ENCODE measurements at places on chromosomes 4 and X. TPM values are rescaled to one million over a fixed set of nuclear protein-coding genes. Genes with fewer than 3 reads are reported as not detected.

SRPX gene
- 4.8 TPM for total RNA-seq

SHISA3 gene
- total RNA-seq, result not detected

TCEAL4 gene
- total RNA-seq, result 124 TPM

ARMCX4 gene
- 0.34 TPM for total RNA-seq

IL2 gene
- not detected for total RNA-seq

GAGE12F gene
- total RNA-seq, result not detected

CT45A5 gene
- not detected for total RNA-seq

AMBN gene
- not detected for total RNA-seq

SOWAHB gene
- total RNA-seq, result not detected

ELOVL6 gene
- total RNA-seq, result 13.8 TPM

DDX53 gene
- total RNA-seq, result not detected

LUZP4 gene
- not detected for total RNA-seq

DCAF12L1 gene
- not detected for total RNA-seq

MSANTD1 gene
- not detected for total RNA-seq

HTRA3 gene
- total RNA-seq, result 20.3 TPM

RHOXF2B gene
- not detected for total RNA-seq

HMX1 gene
- 0.16 TPM for total RNA-seq

REELD1 gene
- total RNA-seq, result not detected

KLKB1 gene
- total RNA-seq, result not detected

GYPE gene
- total RNA-seq, result not detected

SLITRK2 gene
- total RNA-seq, result not detected

FRMD7 gene
- not detected for total RNA-seq

ATP2B3 gene
- not detected for total RNA-seq

S100P gene
- total RNA-seq, result 55.6 TPM

IQCM gene
- total RNA-seq, result not detected

TSC22D3 gene
- total RNA-seq, result 90.2 TPM

RAI2 gene
- not detected for total RNA-seq

ADAMTS3 gene
- total RNA-seq, result not detected

ALPK1 gene
- total RNA-seq, result 1.6 TPM

LRIT3 gene
- not detected for total RNA-seq

STK32B gene
- total RNA-seq, result 18.0 TPM

YY2 gene
- 2.5 TPM for total RNA-seq

MTMR8 gene
- total RNA-seq, result 2.1 TPM

NDNF gene
- not detected for total RNA-seq

ADH1A gene
- not detected for total RNA-seq

MYOZ2 gene
- total RNA-seq, result not detected

NUP62CL gene
- 20.0 TPM for total RNA-seq

PCDH18 gene
- not detected for total RNA-seq

TMEM47 gene
- 0.34 TPM for total RNA-seq

TCEAL7 gene
- not detected for total RNA-seq

TMEM271 gene
- not detected for total RNA-seq

PASD1 gene
- total RNA-seq, result not detected

GABRG1 gene
- not detected for total RNA-seq

ADH6 gene
- total RNA-seq, result not detected

TMEM144 gene
- total RNA-seq, result 2.4 TPM

NLGN3 gene
- 1.3 TPM for total RNA-seq

UGT8 gene
- total RNA-seq, result 0.15 TPM

GPR119 gene
- not detected for total RNA-seq

GABRA4 gene
- total RNA-seq, result not detected

ADRA2C gene
- total RNA-seq, result 5.9 TPM

ARHGAP10 gene
- 15.1 TPM for total RNA-seq

IGSF1 gene
- total RNA-seq, result 0.47 TPM

ARAF gene
- 56.3 TPM for total RNA-seq

JAKMIP1 gene
- not detected for total RNA-seq

SPANXB1 gene
- total RNA-seq, result 2.5 TPM
